ENCODE measurements at places on chromosomes 7 and 10.

DNA sequence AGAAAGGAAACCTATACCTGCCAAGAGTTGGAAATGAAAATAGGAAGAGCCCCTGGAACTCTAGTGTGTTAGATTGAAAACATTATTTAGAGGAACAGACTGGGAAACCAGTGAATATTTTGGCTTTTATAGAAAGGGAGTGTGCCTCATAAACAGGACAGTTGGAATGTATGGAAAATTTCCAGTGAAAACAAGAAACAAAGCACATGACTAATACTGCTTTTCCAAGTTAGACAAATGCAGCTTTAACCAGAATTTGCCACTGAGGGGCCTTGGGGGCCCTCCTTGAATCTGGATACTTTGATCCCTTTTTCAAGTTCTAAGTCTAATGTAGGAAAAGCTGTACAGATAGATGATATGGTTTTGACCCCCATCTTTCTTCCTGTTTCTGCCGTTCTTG, 21.2 kb downstream of the ITGB8 start:
- no peak for DNase-seq

DNA sequence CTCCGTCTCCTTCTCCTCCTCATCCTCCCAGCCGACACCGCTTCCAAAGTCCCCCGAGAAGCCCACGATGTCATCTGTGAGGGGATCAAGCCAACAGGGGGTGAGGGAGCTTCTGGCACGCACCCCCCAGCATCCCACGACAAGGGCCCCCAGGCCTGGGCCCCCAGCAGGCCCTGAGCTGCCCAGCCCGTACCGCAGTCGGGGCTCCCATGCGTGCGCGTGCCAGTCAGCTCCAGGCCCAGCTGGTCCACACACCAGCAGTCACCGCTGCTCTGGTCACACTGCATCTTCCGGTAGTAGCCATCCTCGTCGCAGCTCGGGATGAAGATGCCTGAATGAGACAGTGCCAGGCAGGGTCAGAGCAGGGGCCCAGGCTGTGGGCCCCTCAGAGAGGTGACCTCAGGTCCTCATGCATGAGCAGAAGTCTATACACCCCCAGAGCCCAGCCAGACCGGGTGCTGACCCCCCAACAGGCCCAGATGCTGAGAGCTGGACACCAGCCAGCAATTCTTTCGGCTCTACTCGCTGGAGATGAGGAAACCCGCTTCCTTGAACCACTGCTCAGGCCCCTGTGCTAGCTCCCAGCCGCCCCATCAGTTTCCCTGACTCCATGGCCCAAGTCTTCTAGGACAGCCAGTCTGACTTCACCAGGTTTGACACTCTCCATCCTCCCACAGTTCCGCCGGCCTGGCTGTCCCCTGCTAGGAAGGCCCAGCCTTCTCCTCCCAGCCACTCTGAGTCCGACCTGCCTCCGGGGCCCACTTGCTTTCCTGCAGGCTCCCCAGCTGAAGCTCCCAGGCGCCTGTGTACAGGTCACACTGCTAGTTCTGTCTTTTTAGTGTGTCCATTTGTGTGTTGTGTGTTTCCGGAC, 25.3 kb downstream of the SPOCK2 start:
- no peak for DNase-seq

GRCh38 chr10:14820010-14820774, 17.6 kb downstream of the CDNF start:
- peak; percentile 56 for DNase-seq

- DNase-seq, result no peak
Observed at GRCh38 chr7:492714-493065, 27.0 kb downstream of the PDGFA start.

GRCh38 chr7:130063036-130063435, 7.3 kb upstream of the KLHDC10 start:
- peak; percentile 66 for DNase-seq

DNA sequence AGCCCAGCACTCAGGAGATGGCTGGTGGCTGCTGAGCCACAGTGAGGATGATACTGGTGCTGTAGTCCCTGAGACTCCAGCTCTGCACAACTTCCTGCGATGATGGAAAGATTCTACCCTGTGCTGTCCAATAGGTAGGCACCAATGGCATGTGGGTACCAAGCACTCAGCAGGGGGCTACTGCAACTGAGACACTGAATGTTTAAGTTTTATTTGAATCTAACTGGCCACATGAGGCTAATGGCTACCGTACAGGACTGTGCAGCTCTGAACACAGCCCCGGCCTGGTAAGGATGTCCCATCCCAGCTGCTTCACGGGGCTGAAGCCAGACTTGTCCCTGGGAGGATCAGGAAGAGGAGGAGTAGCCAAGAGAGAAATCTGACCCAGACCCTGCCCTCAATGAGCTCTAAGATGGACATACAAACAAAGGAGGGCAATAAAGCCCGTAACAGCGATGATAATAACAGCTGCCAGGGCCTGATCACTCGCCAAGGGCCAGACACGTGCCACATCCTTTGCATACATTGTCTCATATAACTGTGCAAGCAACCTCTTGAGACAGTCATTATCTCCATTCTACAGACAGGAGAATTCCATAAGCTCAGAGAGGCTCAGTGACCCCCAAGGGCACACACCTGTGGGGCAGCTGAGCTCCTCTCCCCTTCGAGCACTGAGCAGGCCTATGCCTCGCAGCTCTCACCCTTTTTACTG, 3.8 kb downstream of the GPRIN2 start:
- DNase-seq, result peak; percentile 69

GRCh38 chr7:108413337-108413736, 42.9 kb downstream of the NRCAM start:
- no peak for DNase-seq

GRCh38 chr10:102988404-102989314, 70.6 kb downstream of the CNNM2 start:
- no peak for DNase-seq

GRCh38 chr10:123038782-123039631, 30.2 kb downstream of the ACADSB start:
- DNase-seq, result no peak

- no peak for DNase-seq
Observed at GRCh38 chr7:75950111-75950681, 35.2 kb downstream of the POR start.

GRCh38 chr10:64501807-64502206, 980.6 kb downstream of the REEP3 start:
- DNase-seq, result no peak

DNA sequence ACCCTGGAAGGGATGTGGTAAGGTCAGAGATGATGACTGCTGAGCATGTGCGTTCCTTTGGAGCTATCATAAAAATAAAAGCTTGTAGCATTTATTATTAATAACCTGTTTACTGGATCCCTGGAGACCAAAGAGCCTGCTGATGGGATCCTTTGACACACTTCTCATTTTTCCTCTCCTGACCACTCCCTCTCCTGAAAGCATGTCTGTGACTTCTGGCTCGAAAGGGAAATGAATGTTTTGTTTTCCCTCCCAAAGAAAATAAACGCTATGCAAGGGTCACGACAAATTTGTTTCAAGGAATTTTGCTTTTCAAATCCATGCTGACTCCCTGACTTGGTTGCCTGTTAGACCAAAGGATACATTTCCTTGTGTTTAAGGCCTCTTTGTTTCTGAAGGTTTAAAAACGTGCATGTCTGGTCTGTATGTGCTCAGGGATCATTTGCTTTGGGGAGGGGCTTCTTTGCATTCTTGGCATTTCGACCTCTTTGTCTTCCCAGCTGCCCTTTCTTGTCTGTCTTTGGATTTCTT, 185.1 kb upstream of the AGK start:
- peak; percentile 52 for DNase-seq

- no peak for DNase-seq
Observed at GRCh38 chr7:137094-137891, 55.1 kb upstream of the FAM20C start.
